Activated CD8-positive, alpha-beta memory T cell treated with anti-CD3 and anti-CD28 coated beads for 24 hours (primary cell): ENCODE measurements at places on chromosomes 1 and 21.

DNA sequence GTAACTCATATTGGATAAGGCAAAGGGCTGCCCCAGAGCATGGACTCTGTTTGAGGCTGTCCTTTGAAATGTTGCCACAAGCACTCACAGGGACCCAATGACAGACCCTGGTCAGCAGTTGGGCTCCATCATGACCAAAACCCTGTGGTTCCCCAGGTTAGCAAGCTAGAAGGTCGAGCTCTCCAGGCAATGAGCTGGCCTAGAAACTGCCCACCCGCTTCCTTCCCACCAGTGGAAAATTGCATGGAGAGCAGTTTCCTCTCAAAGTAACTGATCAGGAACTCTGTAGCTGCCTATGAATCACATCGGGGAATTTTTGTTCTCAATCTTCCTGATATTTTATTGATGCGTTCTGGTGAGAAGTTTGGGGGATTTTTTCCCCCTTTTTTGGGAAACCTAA is 52.8 kb downstream of the FHAD1 start:
- no peak for DNase-seq

DNA sequence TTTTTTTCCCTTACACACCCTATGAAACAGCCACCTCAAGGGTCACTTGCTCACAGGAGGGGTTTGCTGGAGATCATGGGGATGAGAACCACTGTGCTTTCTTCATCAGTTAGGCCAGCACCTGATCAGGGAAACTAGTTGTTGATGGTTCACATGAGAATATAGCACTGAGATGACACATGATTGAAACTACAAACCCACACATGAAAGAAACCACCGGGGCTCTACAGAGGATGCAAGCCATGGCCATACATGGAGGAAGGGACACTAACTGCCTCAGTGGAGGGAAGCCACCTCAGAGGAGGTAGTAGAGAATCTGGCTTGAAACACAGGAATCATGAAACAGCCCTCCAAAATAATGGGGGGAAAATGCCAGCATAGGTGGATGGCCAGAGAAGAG is 63.2 kb downstream of the PRKAB2 start:
- DNase-seq = no peak

DNA sequence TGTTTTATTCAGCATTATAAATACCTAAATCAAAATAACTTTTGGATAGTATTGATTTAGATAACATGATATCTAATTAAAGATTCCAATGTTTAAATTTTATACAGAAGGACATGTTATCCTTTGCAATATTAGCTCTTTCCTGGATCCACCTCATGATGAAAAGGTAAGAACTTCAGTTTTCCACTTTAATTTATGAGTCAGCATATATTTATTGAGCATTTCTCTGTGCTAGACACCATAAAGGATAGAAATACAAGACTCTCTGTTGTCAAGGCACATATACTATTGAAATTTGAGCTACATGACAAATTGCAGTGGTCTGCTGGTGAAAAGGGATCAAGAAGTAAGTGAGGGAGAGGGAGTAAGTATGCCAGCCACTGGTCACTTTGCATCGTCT is 68.1 kb upstream of the EXO1 start:
- no peak for DNase-seq

DNA sequence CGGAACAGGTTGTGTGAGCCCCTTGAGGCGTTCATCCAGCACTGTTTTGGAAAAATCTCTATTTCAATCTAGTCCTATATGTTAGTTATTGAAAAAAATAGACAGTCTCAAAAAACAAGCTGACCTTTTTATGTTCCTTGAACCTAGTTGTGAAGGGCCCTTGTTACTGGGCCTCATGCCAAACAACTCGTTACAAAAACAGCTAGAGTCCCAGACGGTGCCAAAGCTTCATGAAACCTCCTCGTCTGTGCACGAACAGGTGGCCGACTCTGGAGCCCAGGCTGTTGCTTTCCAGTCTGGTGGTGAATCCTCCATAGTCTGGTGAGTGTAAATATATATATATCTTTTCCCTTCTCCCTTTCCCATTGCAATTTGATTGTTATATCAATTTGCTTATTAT is at the start of gene CHIA:
CHIA (plus strand) TSS at position 222 of the 400 bp plus-strand sequence. CDS start 19,617 bp downstream, outside the sequence.
- DNase-seq = no peak

- no peak for DNase-seq
Observed at GRCh38 chr1:79388694-79389361, 382.3 kb upstream of the ADGRL4 start.

DNA sequence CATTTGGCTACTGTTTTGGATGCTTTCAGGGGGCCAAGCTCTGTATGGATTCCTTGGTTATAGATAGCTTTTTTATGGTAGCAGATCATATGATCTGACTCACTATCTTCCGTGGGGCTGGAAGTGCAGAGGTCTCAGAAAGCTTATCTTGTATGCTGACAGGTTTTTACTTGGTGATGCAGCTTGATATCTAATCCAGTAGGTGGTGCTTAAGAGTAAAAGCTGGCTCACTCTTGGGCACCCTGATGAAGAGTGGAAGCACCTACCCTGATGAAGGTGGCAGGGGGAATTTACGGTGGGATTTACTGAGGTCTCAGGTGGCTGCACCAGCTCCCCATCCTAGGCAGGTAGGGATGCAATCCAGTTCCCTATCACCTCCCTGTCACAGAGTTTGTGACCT is 151.2 kb downstream of the PTBP2 start:
- no peak for DNase-seq
